Skeletal muscle tissue (tissue), 5 donors: ENCODE measurements at places on chromosomes 7 and 10. TPM values are rescaled to one million over a fixed set of nuclear protein-coding genes. Genes with fewer than 3 reads are reported as not detected.

Gene GJD4
- 2.1 TPM for total RNA-seq

Gene SPDYE16
- total RNA-seq, result not detected

Gene ELMO1
- 52.7 TPM for total RNA-seq

Gene FAM20C
- total RNA-seq, result 14.6 TPM

Gene FHIP2A
- total RNA-seq, result 23.0 TPM

Gene HMX3
- not detected for total RNA-seq

Gene LRRC17
- total RNA-seq, result 28.2 TPM

Gene GPC2
- 5.2 TPM for total RNA-seq

Gene GHRHR
- total RNA-seq, result not detected

Gene STEAP4
- 3.7 TPM for total RNA-seq

Gene PNLIP
- 1.0 TPM for total RNA-seq

Gene ASZ1
- total RNA-seq, result not detected
